Caco-2 (cell line): ENCODE measurements at places on chromosomes 12 and 14.

- no peak for DNase-seq
These were observed 21.4 kb upstream of the MLXIP start for GRCh38 chr12:122057007-122057735.

DNA sequence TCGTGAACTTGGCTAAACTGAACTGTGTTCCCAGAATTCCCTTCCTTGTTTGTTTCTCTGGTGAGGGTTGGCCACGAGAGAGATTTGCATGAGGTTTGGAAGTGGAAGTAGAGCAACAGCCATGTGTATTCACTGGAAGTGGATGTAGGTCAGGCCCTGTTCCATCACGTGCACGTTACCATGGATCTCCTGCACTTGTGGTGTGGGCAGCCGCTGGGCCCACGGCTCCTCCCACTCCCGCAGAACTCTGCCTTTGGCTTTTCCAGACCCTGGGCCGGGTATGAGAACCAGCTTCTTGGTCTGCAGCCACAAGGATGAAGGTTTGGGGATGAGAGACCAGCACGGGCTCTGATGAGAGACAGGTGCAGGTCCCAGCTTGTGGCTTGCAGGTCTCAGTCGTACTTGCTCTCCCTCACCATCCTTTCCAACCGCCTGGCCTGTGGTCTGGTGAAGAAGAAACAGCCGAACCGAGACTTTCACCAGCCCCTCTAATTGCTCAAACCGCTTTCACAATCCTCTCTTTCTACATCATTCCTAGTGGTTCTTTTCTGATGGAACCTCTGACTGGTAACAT lies 94.9 kb downstream of the DUSP16 start:
- no peak for DNase-seq

GRCh38 chr12:61891632-61892031 lies 368.6 kb upstream of the USP15 start:
- no peak for DNase-seq

DNA sequence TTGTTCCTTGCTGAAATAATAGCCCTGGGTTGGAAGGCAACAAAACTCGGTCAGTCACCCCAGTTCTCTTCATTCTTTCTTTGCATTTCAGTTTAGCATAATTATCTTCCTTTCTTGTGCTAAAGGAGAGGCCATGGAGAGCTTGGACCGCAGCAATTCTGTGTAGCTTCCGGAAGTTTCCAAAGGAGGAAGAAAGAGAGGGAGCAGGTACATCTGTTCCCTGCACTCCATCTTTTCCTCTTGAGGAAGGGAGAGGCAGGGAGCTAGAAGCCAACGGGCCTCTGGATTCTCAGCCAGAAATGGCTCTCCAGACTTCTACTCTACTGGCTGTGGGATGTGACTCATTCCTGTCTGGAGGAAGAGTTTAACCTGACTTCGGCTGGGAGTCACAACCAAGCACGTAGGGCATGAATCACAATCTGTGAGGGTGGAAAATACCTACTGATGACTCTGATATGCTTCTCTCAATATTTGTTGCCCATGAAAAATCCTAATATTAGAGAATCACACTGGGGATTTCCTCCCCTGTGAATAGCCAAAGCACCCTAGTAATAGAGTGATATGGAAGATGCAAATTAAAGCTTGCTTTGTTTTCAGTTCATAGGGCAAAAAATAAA lies 17.0 kb downstream of the ANO6 start:
- DNase-seq = peak; percentile 45

- no peak for DNase-seq
These were observed 307.7 kb downstream of the CCDC91 start for GRCh38 chr12:28497889-28498411.

- no peak for DNase-seq
These were observed 947.6 kb upstream of the MDGA2 start for GRCh38 chr14:48622980-48623379.

- DNase-seq = no peak
These were observed 2.5 kb upstream of the PSEN1 start for GRCh38 chr14:73133795-73134194.

DNA sequence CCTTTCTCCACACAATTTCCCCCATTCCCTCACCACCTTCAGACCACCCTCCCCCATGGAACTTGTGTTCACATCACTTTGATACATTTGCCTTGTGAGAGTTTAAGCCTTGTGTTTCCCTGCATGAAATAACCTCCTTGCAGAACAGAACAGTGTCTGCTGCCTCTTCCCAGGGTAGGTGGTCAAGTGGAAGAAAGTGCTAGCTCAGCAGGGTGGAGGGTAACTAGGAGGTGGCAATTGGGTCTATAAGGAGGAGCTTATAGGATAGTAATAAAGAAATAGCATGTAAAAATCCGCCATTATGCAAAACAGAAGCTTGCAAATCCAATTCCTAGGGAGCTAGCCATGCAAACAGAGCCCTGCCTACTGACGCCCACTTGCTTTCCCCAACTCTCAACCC lies 13.9 kb upstream of the KRT8 start:
- no peak for DNase-seq

DNA sequence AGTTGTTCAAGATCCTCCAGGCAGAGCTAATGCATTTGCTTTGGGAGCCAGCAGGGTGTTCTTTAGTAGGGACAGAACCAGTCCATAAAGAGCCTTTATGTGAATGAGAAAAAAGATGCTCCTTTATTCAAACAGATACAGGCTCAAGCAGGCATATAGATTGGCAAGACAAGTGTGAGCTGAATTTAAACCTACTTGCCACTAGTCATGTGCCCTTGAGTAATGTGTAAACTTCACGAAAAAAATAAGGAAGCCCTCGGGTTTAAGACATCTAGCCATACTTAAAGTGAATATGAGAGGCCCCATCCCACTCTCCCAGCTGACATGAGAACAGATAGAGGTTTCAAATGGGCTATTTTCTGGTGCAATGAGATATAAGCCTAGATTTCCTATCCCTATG lies 43.1 kb upstream of the STRAP start:
- no peak for DNase-seq

GRCh38 chr12:74896186-74896585 lies 313.5 kb downstream of the KCNC2 start:
- DNase-seq = no peak

GRCh38 chr12:76702946-76703345 lies 61.0 kb upstream of the ZDHHC17 start:
- DNase-seq = no peak

DNA sequence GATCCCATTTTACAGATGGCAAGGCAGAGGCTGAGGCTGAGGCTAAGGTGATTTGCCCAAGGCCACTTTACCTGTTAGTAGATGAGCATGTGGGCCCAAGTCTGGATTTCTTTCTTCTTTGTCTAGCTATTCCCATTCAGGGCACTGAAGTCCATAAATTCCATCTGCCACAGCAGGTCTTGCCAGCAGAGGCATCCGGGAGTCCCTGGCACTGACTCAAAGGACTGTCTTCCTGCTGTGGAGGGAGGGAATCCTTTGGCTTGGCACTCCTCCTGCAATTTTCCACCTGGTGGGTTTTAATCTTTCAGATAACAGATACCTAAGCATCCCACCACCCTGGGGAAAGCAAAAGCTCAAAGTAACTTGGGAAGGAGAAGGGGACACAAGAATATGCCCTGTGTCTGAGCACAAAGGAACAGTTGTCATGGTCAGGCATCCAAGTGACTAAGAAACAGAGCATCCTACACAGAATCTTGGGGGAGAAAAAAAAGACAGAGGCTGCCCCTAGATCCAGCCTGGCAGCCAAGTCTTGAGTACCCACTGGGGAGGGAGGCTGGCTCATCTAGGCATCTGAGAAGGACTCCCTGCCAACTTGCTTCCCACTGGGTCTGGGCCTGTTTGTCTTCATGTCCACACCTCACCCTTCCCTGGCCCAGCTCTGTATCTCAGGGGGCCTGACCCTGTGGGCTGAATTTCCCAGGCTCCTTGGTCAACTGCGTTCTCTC lies 35.6 kb upstream of the CMKLR1 start:
- no peak for DNase-seq

GRCh38 chr12:119476951-119477350 lies 116.6 kb upstream of the TMEM233 start:
- DNase-seq = no peak

DNA sequence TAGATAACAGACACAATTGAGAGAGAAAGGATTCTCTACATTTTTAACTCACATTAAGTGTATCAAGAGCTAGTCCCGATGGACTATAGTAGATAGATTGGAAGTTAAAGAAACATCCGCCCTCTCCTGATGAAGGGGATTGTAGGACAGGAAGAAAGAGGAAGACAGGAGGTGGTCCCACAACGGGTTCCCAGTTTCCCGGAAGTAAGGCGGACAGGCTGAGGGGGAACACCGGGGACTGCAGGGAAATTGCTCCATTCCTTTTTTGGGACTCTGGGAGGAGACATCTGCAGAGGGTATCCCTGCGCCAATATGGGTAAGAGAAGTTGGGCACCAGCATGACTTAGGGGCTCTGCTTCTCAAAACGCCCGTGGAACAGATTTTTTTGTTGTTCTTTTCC lies 177.5 kb upstream of the ATF7IP start:
- DNase-seq = no peak

DNA sequence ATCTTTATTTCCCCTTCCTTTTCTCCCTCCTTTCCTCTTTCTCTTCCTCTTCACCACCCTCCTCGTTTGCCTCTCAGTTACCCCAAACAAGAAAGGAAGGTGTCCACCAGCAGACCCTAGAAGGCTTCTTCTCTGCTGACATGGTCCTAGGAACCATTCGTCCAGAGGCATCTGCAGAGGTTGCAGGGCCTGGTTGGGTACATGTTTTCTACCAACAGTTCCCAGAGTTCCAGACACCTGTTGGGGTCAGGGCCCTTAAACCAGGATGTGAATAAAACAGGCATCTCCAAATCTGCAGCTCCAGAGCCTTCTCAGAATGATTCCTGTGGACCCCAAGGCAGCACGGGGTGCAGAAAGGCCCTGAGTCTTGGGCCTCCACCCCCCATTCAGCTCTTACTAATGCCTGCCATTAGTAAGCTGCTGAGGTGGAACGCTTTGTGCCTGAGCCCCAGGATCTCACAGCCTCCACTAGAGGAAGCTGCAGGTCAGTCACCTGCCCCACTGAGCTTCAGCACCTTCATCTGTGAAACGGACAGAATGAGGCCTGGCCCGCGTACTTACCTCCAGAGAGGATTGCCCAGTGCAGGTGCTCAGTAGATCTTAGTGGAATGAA lies 130.4 kb downstream of the DICER1 start:
- no peak for DNase-seq

DNA sequence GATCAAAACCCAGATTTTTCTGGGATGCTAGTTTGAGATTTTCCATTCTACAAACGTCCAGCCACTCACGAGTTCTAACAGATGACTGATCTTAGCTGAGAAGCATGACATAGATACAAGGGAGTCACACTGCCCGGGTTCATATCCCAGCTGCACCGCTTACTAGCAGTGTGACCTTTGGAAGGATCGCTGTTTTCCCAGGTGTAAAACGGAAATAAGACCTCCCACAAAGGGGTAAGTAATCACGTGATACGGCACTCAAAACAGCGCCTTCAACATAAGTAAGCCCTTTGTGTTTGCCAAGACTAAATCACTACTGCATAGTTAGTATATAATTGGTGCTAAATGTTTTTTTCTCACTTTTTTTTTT lies 624 bp upstream of the PWP1 start:
- DNase-seq = peak; percentile 80

DNA sequence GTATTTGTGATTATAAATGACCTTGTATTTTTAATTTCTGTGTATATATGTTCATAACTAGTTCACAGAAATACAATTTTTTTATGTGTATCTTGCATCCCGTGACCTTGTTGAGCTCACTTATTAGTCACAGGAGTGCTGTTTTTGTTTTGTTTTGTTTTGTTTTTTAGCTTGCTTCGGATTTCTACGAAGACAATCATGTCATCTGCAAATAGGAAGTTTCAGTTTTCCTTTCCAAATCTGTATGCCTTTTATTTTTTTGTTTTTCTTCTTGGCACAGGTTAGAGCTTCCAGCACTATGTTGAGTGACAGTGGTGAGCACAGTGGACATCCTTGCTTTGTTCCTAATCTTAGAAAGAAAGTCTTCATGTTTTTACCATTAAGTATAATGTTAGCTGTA lies 229.2 kb upstream of the GARIN6 start:
- no peak for DNase-seq

GRCh38 chr12:111353603-111354295 lies 15.1 kb downstream of the PHETA1 start:
- DNase-seq = no peak

DNA sequence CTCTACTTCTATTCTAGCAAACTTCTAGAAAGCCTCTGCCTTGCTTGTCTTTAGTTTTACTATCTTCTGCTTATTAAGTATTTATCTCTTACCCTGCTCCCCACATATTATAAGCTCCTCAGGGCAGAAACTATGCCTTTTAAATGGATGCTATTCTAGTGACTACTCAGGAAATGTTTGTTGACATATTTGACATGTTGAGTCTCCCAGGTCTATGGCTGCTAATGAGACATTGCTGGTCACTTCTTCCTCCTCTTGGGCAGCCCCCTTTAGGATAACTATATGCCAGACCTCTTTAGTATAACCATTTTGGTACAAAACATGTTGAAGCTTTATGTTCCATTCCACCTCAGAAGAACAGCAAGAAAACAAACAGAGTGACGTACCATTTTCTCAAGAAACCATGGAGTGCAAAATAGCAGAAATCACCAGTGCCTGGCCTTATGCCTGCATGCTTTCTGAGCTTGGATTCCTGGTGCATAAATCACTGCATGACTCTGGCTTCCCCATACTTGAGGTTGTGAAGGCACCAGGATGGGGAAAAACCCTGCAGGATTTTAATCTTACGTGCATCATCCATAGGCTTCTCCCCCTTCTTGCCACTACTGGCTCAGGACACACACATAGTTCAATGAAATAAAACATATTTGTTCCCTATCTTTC lies 202.6 kb downstream of the TMX1 start:
- DNase-seq = no peak

GRCh38 chr12:56324206-56324605 lies 8.4 kb upstream of the CNPY2 start:
- DNase-seq = no peak
